ENCODE measurements at places on chromosomes 2 and 18.

DNA sequence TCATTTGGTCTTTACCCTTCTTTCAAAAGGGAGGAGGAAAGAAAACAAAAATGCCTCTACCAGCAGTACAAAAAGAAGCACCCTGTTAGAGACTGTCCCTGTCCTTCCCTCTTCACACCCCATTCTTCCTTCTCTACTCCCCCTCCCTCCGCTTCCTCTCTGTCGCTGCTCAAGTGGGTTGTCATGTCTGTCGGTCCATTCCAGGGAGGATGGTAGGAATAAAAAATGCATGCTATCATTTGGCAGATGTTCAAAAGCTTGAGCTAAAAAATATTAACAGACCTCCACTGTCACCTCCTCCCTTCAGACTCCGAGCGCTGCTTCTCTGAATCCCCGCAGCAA lies 482.0 kb downstream of the BCL11A start:
- no peak for DNase-seq

- DNase-seq, result no peak
These were observed 16.8 kb upstream of the SLC1A4 start for GRCh38 chr2:64972426-64972825.

GRCh38 chr2:43852196-43852730 lies 13.5 kb downstream of the ABCG8 start:
- no peak for DNase-seq

DNA sequence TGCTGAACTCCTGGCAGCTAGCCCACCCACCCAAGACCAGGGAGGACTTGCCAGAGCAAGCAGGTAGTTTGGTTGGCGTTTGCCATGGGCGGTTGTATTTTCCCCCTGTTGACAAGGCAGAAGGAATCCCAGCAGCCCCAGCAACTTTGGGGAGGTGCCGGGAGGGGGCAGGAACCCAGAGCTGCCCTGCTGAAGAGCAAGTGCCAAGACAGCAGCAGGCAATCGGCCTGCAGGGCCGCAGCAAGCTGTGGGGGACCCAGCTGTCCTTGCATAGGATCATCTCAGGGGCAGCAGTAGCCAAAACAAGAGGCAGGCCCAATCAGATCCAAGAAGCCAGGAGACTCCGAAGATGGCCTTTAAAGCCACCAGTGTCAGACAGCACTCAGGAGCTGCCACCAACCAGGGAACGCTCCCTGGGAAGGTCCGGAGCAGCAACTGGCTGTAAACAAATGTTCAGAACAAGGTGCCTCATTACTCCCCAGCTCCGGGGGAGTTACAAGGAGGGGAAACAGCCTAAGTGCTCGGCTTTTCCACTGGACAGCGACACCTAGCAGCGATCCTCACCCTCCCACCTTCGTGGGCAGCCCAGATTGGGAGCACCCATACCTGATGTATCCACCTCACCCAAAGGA lies 2.1 kb downstream of the ST8SIA5 start:
- no peak for DNase-seq

DNA sequence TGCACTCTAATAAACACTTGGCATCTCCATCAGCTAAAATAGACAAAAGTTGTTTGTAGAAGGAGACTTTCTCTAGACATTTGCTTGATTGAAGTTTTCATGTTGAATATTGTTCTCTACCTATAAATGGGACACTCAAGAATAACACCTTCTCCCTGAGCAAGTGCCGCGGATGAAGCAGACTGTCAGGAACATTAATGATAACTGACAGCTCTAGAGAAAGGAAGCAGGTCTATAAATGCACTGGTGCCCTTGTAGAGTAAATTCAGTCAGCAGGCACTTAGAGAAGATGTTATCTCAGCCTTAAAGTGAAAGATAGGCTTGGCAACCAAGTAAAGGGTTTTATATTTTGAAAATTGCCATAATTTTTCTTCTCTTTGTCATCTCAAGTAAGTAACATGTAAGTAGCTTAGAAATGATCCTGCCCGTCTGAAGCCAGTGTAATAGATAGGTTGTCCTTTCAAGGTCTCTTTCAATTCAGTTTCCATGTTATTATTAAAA lies 224.6 kb downstream of the ARL6IP6 start:
- no peak for DNase-seq

- no peak for DNase-seq
These were observed 43.7 kb downstream of the WIPF1 start for GRCh38 chr2:174553811-174554493.

DNA sequence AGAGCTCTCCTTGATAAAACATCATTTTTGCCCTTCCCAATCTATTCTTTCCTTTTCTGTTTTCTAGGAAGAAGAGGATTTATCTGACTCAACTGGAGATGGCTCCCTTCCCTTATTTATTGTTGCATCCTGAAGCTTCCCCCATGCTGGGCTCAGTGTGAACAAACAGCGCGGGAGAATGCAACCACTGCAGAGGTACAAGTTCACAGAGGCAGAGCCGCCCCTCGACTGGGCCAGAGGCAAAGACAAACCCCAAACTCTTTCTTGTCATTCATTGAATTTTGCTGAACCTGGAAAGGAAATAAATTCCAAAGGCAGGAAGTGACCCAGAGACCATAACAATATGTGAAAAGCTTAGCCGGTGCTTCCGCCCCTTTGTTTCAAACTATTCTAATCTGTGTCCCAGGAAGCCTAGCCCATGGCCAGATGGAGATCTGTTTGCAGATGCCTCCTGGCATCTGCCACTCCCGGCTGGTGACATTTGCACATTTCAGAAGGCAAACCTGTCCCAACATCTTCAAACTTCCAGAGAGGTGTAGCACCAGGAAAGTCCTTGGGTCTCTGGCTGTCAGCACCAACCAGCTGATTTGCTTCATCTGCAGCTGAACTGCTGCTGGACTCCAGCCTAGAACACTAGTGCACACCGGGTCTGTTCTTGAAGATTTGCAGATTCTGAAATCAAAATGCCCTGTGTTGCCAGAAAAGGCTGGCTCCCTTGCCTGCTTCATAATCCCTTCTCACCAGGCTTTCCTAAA lies 79.4 kb upstream of the MAP4K3 start:
- peak; percentile 57 for DNase-seq

DNA sequence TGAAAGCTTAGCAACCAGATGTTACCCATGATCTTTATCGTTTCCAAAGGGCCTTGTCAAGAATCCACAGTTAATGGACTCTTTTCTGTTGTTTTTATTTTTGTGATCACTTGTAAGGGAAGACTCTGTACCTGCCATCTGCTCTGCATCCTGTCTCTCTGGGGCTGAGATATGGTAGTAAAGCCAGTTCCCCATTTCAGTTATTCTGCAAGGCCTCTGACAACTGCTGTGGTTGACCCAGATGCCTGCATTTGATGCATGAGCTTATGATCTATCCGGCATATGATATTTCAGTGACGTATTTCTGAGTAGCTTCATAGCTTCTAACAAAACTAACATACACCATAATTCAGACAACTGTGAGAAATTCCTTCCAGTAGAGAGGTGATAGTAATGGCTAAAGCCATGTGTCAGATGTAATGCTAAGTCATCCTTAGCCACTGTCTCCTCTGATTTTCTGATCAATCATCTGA lies 105.1 kb downstream of the TPO start:
- no peak for DNase-seq

DNA sequence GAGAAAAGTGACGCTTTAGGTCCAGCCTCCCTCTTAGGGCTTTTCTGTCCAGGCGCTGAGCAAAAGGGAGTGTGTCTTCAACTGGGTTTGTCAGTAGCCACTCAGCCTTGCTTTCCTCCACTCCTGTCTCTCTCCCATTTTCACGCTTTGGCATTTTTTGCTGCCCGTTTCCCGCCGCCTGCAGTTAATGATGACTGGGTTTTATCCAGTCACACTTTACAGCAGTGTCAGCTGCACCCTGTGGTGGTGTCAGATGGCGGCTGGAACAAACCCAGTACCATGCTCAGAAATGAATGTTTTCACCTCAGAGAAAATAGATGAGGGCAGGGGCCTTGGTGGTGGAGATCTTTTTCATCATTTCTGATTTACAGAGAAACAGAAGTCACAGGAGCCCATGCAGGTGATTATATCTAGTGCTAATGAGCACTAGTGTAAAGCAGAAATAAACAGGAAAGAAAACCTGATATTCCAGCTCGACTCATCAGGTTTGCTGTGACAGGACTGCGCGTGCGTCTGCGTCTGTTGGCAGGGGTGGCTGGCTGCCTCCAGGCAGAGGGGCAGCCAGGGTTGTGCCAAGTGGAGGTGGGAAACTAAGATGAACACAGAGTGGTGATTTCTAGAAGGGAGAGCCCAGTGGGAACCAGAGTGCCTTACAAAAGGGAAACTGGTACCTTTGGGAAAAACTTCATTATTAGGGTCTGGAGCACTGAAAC lies 139.9 kb downstream of the TANC1 start:
- DNase-seq, result no peak

DNA sequence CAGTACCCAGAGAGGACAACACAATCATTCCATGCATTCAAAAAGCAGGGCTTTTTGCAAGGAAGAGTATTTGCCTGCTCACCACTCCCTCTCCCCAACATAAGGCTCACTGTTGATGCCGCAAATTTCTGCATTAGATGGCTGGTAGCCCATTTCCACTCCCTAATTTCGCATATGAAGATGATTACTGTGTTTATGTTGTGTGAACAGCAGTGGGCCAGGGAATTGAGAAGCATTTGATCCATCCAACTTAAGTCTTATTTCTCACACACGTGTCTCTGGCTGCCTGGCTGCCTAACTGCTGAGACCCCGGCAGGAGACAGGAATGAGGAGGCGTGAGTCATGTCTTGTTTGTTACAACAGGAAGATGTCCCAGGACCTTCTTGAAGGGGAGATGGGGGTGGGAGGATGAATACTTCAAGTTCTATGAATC lies 294.1 kb downstream of the ALK start:
- DNase-seq, result peak; percentile 61

DNA sequence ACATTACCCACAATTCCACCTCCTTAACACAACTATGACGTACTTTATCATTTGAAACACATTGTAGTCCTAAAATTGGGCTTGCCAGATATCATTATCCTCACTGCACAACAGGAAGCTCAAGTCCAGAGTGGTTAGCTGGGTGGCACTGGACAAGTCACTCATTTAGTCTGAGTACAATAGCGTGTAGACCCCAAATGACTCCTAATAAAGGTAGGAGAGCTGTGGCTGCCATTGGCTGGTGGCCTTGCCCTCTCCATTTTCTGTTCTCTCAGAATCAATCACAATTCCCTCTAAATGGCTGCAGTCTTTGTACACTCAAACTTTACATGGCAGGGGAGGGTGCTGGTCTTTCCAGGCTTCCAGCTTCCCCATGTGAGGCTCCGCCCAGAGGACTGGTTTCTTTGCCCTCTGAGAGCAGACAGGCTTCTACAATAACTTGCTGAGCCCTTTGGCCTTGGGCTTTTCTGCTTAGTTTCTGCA lies 11.7 kb downstream of the PSTPIP2 start:
- DNase-seq, result no peak

- DNase-seq, result no peak
These were observed 179.1 kb downstream of the ERBB4 start for GRCh38 chr2:212359425-212360067.
